ENCODE measurements at places on chromosomes 2 and 18. TPM values are rescaled to one million over a fixed set of nuclear protein-coding genes. Genes with fewer than 3 reads are reported as not detected.

DNA sequence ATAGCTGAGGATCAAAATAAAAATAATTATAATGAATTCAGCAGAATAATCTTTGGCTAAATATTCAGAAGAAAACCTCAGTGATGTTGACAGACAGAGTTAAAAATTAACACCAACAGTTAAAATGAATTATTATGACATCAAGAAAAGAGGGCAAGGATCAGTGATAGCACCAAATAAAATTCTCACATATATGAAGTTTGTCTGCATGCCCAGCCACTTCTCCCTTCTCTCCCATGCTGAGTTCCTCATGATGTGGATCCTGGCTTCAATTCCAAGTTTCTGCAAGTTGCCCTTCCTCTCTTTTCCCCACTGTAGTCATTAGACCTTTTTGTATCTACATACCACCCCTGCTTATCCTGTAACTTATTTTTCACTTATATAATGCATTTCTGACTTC lies 6.8 kb downstream of the STRADB start:
- DNase-seq: no peak

Gene PSD4
- total RNA-seq: 6.4 TPM

Gene KIF1A
- total RNA-seq: 125 TPM

Gene TYMS
- 23.4 TPM for total RNA-seq

GRCh38 chr2:140589696-140590095 lies 1541.1 kb downstream of the LRP1B start:
- DNase-seq: no peak

Gene SERPINB3
- total RNA-seq: not detected

DNA sequence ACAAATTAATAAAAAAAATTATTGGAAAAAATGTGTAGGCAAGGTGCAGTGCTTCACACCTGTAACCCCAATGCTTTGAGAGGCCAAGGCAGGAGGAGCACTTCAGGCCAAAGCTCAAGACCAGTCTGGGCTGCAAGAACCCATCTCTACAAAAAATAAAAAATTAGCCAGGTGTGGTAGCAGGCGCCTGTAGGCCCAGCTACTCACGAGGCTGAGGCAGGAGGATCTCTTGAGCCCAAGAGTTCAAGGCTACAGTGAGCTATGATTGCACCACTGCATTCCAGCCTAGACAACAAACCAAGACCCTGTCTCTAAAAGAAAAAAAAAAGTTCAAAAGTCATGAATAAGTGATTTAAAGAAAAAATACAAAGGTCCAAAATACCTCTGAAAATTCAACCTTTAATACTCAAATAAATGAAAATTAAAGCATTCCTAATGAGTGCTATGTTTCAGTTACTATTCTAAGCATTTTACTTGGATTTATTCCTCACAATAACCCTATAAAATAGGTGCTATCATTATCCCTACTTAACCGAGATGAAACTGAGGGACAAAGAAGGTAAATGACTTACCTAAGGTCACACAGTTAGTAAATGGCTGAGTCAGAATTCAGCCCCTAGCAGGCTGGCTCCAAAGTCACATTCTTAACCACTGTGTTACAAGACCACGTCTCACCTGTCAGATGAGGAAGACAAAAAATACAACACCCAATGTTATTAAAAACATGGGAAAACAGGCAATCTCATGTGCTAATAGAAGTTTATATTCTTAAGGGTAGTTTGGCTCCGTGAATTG lies 36.4 kb upstream of the PCBP1 start:
- no peak for DNase-seq

- no peak for DNase-seq
Observed at GRCh38 chr18:68448736-68449135, 266.2 kb downstream of the TMX3 start.

DNA sequence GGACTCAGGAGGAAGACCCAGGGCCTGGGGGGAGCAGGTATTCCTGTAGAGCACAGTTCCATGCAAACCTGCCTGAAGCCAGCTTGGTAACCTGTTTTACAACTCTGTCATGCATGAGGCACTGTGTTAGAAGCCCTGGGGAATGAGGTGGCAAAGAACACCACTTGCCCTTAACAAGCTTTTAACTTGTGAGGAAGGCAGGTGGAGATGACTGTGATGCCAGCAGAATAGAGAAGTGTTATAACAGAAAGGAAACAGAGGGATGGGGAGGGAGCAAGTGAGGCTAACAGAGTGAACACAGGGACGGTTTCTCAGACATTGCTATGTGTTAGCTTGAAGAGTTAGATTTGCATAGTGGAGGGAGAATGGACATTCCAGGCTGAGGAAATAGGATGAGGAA lies 11.5 kb upstream of the IL1A start:
- no peak for DNase-seq

GRCh38 chr2:151410485-151410834 lies 758 bp downstream of the RIF1 start:
- no peak for DNase-seq

DNA sequence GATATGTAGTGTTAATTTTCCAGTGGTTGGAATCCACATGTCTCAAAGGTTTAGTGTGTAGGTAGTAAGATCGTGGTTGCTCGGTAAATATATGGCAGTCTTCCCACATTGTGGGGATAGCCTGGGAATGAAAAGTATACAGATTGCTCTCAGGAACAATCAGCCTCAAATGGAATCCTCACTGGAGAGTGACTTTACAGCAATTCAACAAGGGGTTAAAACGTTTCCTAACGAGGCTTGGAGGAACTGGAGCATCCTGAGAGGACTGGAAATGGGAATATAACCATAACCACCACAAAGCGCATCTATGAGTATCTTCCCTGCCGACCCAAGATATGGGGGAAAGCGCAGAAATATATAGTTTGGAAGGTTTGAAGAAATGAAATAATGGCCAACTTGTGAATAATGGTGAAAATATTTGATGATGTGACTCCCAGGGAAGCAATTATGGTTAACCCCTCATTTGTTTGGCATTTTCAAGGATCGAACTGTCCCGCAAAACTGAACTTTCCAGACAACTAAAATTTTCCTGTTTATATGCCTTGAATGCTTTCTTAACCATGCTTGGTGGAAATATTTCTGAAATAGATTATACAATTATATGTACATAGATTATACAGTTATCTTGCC lies 100.7 kb upstream of the FOSL2 start:
- DNase-seq: no peak

Gene NMUR1
- 0.30 TPM for total RNA-seq

Gene LCT
- total RNA-seq: 0.06 TPM

DNA sequence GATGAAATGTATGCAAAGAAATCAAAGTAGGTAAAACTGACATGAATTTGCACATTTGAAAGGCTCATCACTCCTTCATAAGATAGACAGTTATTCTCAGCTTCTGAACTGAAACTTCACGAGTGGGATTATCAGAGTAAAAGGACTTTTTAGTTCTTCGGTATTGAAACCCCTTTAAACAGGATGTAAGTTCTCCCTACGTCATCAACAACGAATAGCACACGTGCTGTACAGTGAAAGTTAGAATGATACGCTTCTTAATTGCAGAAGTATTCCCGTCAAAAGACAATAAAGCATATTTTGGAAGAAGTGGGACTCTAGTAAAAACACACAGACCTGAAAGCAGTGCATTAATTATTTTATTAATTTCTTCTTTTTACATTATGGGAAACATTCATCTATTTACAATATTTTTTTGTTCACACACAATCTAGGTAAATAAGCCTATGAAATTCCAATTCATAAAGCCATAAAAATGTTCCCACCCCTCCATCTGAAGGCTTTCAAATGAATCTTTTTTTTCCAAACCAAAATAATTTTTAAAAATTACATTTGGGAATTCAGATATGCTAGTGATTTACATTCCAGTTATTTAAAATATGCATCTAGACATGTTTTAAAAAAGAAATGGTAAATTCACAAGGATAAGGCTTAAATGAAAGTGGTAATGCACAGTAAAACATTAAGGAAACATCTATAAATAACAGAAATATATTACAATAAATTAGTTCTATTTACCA lies 45.9 kb downstream of the TGIF1 start:
- DNase-seq: no peak

DNA sequence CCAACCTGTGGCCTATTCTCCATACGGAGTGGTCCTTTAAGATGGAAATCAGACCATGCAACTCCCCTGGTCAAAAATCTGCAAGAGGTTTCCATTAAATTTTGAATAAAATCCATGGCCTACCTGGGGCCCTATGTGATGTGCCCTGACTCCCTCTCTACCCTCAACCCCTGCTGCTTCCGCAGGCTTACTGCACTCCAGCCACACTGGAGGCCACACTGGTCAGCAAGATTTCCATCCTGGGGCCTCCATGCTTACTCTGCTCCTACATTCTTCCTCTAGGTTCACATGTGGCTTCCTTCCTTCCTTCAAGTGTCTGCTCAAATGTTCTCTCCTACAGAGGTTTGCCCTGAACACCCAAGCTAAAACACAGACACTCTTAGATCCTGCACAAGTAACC lies 40.6 kb downstream of the FARSB start:
- DNase-seq: no peak

DNA sequence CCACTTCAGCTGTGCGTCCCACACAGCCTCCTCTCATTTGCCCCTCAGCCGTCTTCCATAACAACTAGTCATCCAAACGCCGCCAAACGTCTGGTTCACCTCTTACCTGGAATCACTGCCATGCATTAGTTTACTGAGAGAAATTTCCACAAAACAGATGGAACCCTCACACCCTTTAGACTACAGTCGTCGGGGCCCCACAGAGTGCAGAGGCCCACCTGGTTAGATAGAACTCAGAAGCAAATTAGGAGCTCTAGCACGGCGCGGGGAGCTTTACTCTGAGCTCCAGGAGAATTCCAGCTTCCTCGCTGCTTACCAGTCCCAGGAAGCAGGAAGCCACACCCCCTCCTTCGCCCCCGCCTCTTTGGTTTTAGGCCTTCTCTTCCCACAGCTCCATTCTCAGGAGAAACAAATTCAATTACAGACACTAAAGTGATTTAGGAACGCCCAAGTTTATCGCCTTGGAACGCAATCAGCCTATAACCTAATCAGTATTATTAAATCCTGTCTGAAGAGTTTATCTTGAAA lies 9.4 kb downstream of the RNU2-63P start:
- DNase-seq: no peak

GRCh38 chr18:75977081-75977480 lies 518.0 kb downstream of the ZNF516 start:
- DNase-seq: no peak

Gene LRATD1
- 29.4 TPM for total RNA-seq

DNA sequence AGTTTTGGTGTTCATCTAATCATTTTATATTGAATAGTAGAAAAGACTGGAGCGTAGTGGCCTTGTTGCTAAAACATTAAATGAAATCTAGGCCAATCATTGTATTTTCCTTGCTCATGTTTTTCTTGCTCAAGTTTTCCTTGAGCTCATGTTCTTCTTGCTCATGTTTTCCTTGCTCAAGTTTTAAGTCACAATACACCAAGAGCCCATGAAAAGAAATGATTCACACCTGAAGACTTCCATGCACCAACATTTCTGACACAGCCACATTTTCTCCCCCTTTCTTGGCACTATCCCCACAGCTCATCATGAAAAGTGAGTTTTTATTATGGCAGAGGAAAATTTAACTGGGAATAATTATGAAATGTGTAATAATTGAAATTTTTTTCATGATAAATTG lies 92.0 kb downstream of the LRP1B start:
- DNase-seq: no peak

- DNase-seq: no peak
Observed at GRCh38 chr18:23864624-23865023, 149.9 kb upstream of the TTC39C start.

Gene PAIP2B
- 42.3 TPM for total RNA-seq

DNA sequence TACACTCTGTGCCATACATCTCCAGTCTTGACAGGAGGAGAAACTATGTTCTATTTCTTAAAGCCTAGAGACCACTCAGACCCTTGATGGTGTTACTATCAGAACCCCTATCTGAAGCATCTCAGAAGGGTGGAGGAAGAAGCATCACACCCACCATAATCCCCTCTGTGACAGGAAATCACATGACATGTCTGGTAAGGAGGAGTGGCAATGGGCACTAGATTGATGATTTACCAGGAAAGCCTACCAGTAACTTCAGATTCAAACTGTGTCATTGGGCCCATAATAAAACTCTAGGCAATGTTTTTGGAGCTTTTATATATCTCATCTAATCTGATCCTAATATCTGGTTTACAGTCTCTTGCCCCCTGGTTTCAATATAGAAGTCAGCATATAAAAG lies 37.1 kb upstream of the C2orf66 start:
- DNase-seq: no peak

GRCh38 chr2:222972420-222972819 lies 79.6 kb upstream of the KCNE4 start:
- DNase-seq: no peak

DNA sequence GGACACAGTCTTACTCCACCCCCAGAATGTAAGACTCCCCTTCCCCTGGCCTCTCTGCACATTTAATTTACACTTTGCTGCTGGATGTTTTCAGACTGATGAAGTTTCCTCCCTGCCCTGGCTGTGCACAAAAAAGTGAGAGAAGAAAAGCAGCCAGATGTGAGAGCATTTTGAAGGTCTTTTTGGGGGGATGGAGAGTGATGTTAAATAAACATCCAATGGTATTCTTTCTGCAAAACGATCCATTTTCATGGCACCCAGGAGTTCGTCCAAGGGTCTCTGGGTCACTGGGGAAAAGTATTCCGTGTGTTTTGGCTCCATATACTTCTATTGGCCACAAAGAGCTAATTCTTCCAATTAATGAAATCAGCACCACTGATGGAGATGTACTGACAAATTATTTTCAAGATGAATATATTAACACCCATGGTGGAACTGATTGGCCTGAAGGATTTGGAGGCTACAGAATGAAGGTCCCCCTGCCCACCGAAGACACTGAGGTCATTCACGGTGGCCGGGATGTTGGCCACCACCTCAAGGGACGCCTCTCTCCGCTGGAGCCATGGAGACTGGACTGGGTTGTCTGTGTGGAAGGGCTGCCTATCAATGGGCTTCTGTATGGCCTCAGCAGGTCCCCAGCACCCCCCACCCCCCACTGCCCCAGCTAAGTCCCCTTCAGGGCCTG lies 107.6 kb upstream of the PKDCC start:
- peak; percentile 41 for DNase-seq

DNA sequence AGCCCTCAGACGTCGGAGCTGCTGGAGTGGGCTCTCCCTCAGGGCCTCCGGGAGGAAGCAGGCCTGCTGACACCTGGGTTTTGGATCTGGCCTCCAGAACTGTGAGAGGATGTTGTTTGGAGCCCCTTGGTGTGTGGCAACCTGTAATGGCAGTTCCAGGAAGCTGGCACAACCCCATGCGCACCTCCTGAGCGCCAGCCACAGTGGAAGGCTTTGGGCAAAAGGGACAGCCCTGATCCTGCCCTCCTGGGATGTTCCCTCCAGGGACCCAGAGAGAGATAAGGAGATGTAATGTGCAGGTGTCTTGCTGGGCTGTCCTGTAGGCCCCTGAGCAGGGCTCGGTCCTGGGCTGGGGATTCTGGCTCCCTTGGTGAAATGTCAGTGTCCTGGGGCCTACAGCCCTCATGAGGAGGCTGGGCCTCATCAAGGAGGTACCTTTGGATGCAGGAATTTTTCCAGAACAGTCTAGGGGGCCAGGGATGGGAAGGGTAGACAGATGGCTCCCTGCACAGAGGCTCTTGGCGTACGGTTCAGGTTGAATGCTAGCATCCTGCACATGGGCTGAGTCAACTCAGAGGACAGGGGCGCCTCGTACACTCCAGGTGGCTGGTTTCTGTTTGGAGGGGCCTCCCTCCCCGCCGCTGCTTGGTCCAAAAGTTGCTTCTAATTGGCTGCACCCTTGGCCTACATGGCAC lies 61.1 kb downstream of the ASB1 start:
- DNase-seq: no peak

Gene HOXD9
- total RNA-seq: 3.2 TPM
